ENCODE measurements at places on chromosomes 3 and 15.

DNA sequence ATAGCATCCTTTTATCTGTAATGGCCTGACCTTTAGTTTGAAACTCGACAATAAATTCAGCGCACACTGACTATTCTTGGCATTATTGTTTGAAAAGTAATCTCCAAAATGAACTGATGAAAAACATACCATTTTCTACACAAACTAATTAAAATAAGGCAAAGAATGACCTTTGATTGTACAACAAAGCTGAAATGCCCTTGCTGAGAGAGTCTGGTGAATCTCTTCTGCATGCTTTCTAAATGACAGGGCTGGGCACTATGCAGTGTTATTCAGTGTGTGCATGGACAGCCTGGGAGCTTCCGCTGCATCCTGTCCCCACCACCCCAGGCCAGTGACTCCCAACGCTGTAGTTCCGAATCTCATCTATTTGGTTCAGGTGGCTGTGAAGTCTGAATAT, 530.8 kb downstream of the FOXP1 start:
- no peak for DNase-seq

DNA sequence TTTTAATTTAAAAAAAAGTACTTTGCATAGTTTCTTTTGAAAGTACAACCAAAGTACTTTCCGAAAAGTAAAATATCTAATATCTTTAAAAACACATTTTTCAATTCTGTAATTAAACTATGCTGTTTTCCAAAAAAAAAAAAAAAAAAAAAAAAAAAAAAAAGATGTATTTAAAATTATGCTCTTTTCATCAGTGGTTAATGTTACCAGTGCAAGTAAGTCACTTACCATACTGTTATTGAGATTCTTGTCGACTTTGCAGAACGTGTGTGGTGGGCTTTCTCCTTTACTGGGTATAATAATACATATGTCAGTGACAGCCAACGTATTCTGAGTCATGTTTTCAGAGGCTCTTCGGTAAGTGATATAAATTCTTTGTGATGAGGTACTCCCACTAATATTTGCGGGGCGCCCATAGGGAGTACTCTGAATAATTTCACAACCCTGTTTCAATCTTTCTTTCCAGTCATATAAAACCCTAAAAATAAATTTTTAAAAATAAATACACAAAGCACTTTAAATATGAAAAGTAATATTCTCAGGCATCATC, 39.9 kb downstream of the DENND4A start:
- no peak for DNase-seq

GRCh38 chr3:59995563-59995962, 945.7 kb upstream of the CFAP20DC start:
- DNase-seq = no peak

- DNase-seq = no peak
These were observed 586.3 kb upstream of the LMCD1 start for GRCh38 chr3:7915356-7915755.

GRCh38 chr3:194399874-194400411, 877 bp upstream of the GP5 start:
- no peak for DNase-seq

DNA sequence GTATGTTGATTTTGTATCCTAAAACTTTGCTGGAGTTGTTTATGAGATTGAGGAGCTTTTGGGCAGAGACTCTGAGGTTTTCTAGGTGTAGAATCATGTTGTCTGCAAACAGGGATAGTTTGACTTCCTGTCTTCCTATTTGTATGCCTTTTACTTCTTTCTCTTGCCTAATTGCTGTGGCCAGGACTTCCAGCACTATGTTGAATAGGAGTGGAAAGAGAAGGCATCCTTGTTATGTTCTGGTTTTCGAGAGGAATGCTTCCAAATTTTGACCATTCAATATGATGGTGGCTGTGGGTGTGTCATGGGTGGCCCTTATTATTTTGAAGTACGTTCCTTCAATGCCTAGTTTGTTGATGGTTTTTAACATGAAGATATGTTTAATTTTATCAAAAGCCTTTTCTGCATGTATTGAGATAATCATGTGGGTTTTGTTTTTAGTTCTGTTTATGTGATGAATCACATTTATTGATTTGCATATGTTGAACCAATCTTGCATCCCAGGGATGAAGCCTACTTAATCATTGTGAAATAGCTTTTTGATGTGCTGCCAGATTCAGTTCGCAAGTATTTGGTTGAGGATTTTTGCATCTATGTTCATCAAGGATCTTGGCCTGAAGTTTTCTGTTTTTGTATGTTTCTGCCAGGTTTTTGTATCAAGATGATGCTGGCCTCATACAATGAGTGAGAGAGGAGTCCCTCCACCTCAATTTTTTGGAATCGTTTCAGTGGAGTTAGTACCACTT, 188.1 kb downstream of the MINAR1 start:
- no peak for DNase-seq

- DNase-seq = no peak
These were observed 5.9 kb upstream of the RTF1 start for GRCh38 chr15:41411031-41411430.

GRCh38 chr15:60777558-60777957, 298.6 kb upstream of the ICE2 start:
- no peak for DNase-seq

- DNase-seq = no peak
These were observed 138.6 kb upstream of the MEF2A start for GRCh38 chr15:99427210-99427609.

DNA sequence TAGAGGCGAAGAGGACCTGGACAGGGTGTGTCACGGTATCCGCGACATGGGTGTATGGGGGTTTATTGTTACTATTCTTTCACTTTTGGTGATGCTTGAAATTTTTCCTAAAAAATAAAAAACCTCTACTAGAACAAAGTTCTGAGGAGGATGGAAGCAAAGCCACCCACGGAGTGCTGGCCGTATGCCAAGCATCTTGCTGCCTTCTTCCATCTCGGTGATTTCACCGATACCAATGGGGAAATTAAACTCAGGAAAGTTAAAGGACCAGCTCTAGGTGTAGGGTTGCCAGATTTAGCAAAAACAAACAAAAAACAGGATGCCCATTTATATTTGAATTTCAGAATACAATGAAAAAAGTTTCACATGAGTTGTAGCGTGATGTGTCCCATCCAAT, 33.9 kb downstream of the SMAD6 start:
- DNase-seq = no peak

DNA sequence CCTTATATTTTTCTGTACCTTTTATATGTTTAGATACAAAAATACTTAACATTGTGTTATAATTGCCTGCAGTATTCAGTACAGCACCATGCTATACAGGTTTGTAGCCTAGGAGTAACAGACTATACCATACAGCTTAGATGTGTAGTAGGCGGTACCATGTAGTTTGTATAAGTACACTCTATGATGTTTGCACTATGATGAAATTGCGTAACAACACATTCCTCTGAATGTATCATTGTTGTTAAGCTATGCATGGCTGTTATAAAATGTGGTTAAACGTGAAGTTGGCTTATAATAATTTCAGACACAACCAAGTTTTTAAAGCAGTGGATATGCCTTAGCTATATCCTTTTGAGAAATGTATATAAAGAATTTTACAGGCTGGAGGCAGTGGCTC, 328.3 kb downstream of the PLCL2 start:
- no peak for DNase-seq

DNA sequence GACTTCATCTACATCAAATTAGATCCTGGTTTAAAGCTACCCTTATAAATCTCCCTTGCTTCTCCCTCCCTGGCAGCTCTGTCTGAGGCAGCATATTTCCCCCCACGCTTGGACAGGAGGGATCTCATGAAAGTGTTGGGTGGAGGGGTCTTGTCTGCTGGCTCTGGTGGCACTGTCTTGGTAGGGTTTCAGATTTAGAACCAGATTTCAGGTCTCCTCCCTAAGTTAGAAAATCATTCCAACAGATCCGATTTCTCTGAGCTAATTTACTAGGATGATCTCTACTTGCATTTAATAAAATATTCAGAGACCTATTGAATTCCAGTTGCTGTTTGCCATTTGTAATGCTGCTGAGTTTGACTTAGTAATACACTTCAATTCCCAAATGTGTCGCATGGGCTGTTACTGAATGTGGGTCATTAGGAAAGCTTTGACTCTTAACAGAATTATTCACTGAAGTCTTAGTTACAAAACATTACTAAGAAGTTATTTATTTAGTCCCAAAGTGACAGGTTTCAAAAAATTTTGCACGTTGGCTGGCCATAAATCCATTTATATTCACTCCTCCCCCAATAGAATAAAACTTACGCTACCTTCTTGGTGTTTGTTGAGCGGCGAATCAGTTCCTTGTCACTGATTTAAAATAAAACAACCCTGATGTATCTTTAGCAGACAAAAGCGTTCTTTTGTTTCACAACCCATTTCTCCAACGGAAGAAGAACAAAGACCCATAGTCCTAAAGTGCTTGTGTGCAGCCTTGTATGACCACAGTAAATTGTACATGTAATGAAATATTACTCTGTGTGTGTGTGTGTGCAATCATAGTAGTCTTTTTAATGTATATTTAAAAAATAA, 84.5 kb downstream of the TRAK1 start:
- no peak for DNase-seq

GRCh38 chr3:150371741-150372254, 36.3 kb upstream of the TSC22D2 start:
- no peak for DNase-seq

DNA sequence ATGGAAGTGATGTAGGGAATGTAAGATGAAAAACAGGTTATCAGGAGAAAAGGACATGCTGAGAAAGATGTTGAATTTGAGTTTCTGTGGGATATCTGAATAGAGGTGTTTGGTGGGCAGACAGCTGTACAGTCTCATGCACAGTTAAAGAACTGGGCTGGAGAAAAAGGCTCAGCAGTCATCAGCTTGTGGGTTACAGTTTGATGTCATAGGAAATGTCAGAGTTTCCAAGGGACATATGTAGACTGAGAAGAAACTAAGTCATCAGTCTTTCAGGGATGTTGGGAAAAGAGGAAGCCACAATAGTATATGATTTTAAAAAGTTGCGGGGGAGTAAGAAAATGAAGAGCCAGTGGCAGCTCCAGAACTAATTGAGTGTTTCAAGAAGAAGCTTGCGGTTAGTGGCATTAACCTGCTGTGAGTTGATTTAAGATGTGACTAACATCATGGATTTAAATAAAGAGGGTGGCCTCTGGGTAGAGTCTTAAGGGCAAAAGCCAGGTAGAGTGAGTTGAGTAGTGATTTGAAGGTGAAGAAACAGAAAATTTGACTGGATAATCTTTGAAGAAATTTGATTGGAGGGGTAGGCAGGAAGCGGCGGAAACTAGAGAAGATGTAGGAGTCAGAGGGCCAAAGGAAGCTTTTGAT, 24.6 kb downstream of the GORASP1 start:
- no peak for DNase-seq

DNA sequence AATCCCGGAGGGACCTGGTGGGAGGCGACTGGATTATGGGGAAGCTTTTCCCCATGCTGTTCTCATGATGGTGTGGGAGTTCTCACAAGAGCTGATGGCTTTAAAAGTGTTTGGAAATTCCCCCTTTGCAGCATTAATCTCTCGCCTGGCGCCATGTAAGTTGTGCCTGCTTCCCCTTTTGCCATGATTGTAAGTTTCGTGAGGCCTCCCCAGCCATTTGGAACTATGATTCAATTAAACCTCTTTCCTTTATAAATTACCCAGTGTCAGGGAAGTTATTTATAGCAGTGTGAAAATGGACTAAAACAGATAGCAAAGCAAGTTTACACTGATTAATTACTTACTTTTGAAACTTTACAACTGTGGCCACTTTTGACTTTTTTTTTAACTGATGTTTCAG, 10.6 kb upstream of the U2SURP start:
- no peak for DNase-seq

DNA sequence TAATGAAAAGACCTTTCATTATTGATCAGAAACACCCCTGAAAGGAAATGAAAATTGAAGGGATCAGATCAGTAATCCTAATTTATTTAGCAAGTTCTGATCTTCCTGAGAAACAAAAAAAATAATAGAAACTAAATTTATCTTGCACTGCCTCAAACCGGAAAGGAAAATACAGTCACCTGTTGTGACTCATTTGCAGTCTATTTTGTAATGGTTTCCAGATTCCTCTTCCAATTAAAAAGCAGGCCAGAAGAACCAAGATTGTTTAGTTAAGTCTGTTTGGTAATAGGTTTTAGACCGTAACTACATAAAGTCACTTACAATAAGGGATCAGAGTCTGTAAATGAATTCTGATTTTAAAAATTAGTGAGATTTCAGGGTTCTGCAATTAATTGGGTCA, 49.7 kb upstream of the ATOSA start:
- no peak for DNase-seq

DNA sequence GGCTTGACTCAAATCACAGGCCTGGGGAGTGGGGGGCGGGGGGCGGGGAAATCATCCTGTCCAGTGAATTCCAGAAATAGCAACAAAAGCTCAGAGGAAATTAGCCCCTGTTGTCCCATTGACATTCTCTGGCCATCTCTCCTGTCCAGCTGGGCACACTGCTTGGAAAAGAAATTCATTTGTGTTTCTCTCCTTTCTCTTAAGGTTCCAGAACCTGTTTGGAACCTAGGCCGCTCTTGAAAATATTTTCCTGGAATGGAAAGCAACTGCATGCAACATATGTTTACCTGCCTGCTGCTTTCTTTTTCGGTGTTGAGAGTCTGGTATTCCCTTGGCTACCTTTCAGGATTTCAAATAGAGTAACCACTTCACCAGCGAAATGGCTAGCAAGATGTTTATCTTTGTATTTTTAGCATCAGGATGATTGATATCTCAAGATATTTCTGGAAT, 169.0 kb downstream of the GHSR start:
- no peak for DNase-seq

DNA sequence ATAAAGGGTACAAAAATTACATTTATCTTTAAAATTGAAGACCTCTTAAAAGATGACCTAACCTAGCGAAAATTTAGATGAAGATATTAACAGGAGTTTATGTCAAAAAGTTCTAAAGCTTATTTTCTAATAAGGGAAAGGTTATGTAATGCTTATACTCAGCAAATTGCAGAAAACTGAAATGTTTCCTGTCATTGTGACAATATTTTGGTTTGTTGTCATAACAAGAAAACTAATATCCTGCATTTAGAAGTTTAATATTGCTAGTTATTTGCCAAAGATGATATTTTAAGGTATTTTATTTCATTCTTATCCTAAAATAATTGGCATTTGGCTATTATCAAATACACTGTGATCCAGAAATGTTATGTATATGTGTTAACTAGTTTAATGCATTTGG, 294.5 kb downstream of the C3orf38 start:
- no peak for DNase-seq

- DNase-seq = no peak
These were observed 45.2 kb downstream of the ZNF385D start for GRCh38 chr3:21705769-21706168.

GRCh38 chr15:71290002-71290401, 174.7 kb downstream of the THSD4 start:
- no peak for DNase-seq

- DNase-seq = no peak
These were observed 11.2 kb upstream of the P2RY1 start for GRCh38 chr3:152823781-152824180.

DNA sequence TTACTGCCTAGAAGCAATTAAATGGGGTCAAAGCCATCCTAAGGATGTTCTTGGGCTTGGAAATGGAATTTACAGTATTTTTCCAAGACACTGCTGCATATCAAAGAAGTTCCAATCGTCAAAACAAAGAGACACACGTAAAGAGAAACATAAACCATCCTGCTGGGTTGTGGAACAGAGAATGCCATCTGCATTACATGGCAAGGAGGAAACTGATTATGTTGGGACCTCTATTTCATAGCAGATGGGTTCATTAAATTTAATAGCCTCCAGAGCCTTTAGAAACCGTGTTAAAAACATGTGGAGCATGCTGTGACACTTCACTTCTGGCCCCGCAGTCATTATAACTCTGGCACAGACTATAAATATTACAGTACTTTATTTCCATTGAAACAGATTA, 154.6 kb downstream of the LRTM1 start:
- no peak for DNase-seq

- no peak for DNase-seq
These were observed 771.4 kb downstream of the TUSC7 start for GRCh38 chr3:117480972-117481371.
